Thoracic aorta (tissue), 2 donors: ENCODE measurements at places on chromosomes 12 and 14. TPM values are rescaled to one million over a fixed set of nuclear protein-coding genes. Genes with fewer than 3 reads are reported as not detected.

DNA sequence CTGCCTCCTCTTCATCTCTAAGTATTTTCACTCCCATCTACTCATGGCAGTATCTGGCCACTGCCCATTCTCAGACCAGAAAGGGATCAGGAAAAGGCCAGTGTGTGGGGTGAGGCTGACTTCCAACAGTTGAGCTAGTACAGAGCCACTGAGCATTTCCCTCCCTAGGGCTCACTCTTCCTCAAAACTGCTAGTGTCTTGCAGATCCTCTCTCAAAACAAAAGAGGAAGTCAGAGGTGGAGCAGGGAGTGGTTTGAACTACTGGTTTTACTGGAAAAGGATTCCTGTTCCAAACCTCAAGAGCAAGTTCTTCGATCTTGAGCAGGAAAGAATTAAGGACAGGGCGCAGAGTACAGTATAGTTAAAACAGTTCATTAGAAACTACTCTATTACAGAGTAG, 11.7 kb upstream of the RNASE10 start:
- no peak for DNase-seq

DNA sequence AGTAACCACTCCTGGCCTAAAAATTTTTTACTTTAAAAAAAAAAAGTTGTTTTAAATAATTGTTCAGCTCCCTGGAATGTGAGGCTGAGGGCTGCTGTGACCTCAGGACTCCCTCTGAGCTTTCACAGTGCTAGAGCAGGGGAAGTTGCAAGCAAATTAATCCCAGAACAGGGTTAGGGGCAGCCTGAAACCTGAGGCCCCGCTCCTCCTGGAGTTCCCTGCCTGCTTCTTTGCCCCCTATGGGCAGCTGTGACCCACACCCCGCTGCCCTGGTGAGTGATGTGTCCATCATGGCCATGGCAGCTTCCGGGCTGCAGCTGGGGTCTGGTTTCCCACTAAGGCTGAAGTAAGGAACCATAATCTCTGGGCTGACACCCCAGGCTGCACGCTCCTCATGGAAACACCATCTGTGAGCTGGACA, 9.5 kb downstream of the RITA1 start:
- no peak for DNase-seq

DNA sequence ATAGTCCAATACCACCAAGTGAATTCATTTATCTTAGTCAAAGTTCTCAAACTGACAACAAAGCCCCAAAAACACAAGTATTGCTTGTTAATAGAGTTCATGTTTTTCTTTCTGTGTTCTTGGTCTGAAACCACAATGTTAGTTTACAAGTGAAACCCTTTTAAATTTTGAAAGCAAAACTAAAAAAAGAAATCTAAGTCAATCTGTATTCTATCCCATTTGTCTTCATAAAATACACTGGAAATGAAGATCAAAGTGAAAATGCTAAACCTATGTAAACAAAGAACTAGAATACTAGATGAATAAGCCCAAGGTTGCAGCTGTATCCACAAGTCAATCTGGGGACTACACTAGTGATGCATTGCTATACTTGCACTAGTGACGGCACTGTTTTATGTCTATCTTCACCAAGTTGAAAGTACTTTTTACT, 10.4 kb downstream of the MAP4K5 start:
- no peak for DNase-seq

DNA sequence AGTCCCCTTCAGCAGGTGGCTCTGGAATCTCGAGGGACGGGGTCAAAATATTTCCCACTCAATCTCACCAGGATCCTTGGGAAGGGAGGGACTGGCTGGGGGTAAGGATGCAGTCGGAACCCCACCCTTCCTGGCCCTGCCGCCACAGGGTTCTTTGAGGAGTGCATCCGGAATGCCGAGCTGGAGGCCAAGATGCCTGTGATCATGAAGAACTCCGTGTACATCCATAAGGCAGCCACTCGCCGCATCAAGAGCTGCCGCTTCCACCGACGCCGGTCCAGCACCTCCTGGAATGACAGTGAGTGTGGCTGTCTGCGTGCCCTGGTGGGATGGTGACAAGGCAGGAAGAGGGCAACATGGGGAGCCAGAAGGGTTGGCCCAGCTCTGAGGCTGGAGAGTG, 43.1 kb downstream of the PLEKHD1 start:
- no peak for DNase-seq

DNA sequence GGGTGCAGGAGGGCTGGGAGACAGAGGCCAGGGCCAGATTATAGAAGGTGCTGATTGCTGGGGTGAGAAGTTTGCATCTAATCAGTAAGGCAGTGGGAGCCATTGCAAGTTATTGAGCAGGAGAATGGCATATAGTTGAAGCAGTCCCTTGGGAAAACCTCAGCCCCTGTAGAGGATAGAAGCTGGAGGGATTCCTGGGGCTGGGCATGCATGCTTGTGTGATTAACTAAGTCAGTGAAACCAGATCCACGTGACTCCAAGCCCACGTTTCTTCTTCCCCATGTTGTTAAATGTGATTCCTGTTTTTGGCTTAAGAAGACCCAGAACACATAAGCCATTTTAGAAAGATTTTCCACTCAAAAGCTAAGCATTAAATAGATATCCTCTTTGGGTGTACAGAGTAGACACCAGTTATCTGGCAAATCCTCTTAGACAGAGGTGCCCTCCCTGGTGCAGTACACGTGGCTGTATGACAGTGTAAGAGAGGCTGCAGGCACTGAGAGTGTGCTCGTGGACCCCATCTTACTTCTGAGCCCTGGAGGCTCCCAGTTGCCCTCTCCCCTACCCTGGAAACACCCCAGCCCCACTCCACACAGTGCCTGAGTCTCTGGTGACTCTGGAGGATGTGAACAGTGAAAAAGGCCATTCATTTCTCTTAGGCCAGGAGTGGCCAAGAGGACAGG, 3.2 kb downstream of the C14orf132 start:
- no peak for DNase-seq

DNA sequence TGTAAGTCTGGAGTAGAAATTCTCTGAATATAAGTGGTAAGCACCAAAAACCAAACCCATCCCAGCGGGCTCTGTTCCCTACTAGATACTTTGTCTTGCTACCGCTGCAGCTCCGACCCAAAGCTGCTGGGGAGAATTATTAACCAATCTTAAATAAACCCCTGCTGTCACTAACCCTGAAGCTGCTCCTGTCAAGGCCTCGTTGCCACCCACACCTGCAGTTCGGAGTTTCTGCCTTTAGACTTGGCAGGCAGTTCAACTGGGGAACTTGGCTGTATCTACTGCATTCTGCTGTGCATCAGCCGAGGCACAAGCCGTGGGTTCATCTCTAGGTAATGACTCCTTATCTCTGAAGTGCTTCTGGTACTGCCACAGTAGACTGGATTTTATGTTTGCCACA, 55.5 kb downstream of the PPM1A start:
- DNase-seq, result no peak

GRCh38 chr12:107487011-107487680, 198.5 kb upstream of the PWP1 start:
- DNase-seq, result no peak

DNA sequence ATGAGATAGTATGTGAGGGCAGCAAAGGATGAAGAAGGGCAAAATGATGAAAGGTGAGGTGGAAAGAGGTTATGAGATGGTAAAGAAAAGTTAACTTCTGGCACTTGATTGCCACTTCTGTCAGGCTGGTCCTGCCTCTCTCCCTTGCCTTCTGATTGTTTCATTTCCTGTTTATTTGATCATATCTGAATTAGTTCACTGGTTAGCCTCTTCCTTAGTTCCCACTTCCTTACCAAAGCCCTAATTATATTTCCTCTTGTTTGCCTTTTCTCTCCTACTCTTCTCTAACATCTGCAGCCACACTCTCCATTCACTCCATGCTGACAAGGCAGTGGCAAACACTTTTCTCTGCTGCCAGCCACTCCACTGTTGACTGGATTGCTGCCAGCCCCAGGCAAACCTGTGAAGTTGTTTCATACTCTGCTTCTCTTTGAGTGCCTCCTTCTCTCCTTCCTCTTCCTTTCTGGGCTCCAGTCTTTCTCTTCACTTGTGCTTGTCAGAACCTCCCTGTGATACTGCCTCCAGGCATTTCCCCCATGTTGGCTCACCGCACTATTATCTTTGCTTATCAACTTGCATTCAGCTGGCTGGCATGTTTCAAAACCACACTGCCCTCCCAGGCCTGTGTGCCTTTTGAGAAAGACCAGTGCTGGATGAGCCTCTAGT, 8.1 kb downstream of the PNP start:
- no peak for DNase-seq

DNA sequence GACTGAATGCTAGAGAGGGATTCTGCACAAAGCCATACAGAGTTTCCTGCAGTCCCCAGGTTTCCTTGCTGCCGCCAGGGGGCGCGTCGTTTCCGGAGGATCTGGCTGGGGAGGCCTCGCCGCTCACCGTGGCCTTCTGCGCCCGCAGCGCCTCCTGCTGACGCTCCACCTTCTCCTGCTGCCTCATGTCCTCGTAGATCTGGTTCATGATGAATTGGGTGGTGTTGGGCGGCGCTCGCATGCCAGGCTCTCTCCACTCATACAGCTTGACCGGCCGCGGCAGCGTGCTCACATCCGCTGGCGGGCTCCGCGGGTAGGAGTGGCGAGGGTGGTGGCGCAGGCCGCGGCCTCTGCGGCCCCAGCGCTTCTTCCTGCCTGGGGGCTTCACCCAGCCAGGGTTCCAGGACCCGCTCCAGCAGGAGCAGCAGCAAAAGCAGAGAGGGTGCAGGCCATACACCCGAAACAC, 987 bp downstream of the CCER1 start:
- DNase-seq, result no peak

- DNase-seq, result no peak
These were observed 73.5 kb upstream of the ARHGAP5 start for GRCh38 chr14:32003585-32003984.

GRCh38 chr14:106491851-106492250, 965.5 kb downstream of the TMEM121 start:
- DNase-seq, result no peak

- DNase-seq, result no peak
These were observed 84.8 kb downstream of the EEA1 start for GRCh38 chr12:92844151-92844763.

DNA sequence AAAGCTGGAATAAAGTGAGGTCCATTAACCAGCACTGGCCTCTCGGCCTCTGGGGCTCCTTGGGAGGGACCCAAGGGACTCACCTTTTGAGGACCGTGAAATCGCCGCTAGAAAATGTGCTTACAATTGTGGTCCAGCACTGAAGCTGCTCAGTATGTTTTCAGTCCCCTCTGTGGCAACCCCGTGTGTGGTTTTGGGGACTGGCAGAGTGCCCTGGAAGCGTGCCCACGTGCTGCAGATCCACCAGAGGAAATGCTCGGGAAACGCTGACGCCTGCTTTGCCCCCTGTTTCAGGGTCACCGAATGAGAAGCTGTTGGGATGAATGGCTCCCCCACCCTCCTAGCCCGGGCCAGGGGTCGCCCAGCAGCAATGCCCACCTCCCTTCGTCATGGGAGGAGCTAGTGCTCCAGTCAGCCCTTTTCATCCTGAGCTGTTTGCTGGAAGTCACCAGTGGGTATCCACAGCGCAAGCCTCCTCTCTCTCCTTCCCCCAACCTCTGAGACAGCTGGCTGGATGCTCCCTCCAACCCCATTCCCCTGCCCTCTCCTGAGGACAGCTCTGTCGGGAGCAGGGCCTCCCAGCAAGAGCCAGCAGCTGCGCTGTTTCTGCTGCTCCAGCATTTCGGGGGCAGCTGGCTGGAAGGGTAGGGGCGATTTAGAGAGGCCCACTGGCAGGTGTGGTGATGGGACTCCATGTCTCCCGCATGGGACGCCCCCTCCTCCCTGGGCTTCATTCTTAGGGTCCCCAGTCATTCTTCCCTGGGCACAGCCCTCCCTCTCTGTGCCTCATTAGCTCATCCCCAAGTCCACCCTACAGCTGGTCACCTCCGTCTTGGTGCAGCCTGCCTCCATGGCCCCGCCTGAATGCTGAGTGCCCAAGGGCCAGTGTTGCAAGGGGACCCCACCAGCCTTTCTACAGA, 33.2 kb upstream of the PPP1R13B start:
- DNase-seq, result peak; percentile 32

DNA sequence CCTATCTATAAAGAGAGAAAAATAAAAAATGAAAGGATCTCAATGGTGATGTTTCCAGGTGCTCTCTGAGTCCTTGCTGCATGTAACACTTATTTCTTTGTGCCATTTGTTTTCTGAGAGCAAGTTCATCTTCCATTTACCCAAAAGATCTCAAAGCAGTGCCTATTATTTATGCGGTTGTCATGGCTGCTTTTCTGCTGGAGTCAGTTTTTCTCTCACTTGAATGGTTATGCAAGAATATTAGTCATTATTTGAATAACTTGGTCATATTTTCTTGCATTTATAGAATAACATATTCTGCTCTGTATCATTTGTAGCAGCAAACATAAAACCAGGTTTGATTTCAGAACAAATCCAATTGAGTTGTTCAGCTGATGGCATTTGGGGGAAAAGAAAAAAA, 141.8 kb upstream of the G2E3 start:
- DNase-seq, result no peak

- DNase-seq, result no peak
These were observed 160.8 kb upstream of the TMPO start for GRCh38 chr12:98354520-98355035.

DNA sequence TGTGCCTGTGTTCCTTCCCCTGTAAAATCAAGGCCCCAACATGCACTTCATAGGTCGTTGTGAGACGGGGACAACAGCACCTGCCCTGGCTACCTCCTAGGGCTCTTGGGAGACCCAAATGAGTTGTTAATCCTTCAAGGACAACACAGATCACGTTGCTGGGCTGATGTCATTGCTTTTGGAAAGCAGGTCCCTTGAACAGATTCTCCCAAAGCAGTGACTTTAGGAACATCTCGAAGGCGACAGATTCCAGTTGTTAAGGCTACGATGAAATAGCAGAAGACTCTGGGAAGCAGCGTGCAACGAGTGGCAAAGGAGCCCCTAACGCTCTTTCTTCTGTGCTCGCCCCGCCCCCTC, 26.2 kb upstream of the MAP1LC3B2 start:
- DNase-seq, result no peak

DNA sequence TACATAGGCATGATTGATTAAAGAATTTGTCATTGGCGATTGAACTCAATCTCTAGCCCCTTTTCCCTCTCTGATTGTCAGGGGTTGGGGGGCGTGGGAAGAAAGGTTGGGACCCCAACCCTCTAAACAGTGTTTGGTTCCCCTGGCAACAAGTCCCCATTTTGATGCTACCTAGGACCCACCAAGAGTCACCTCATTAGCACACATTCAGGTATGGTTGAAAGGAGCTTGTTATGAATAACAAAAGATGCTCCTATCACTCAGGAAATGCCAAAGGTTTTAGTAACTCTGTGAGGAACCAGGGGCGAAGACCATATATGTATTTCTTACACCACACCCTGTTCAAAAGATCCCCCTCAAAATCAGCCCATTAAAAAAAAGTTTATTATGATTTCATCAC, 14.3 kb downstream of the RNF212B start:
- no peak for DNase-seq

GRCh38 chr14:22200977-22201605, 387.9 kb downstream of the DAD1 start:
- no peak for DNase-seq

B4GALNT3 gene
- total RNA-seq, result 22.3 TPM

NFE2 gene
- not detected for total RNA-seq

PGF gene
- total RNA-seq, result 75.3 TPM

KRT2 gene
- 1.4 TPM for total RNA-seq

PLCZ1 gene
- total RNA-seq, result not detected

C3AR1 gene
- 21.2 TPM for total RNA-seq

OS9 gene
- total RNA-seq, result 381 TPM

B3GNT4 gene
- total RNA-seq, result not detected
